Stimulated activated CD8-positive, alpha-beta memory T cell treated with anti-CD3 and anti-CD28 coated beads, Interleukin-15, amount 100 ng/mL, for 1 hour (primary cell): ENCODE measurements at places on chromosomes 7 and 10.

DNA sequence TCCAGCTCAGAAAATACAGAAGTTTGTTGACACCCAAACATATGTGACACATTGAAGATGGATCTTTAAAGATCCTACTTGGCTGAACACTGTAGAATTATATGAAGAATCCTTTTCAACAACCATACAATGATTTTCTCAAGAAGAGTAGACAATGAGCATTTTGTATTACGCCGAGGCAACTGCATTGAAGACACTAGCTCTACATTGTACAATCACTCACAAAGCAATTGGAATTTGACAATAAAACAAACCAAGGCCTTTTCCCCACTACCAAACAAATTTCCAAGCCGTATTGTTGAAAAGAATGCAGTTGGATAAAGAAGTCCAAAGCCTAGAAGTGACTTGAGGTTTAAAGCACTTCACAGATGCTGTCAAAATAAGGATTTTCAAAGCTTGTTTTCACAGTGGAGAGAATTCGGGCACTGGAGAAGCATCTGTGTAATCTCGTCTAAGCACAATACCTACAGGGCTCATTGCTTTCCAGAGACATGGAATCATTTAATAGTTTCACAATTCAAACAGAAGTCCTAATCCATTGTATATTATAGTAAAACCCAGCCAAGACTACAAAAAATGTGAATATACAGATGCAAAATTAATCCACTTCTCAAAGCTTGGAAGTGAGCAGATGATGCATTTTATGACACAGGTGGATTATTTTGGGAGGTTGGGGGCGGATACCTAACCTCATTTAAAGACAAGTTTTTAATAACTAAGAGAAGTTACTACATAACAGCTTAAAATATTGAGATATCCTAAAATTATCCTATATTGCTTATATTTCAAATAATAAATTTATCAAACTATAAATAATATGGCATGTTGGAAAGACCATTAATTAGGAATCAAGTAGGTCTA is 78.6 kb downstream of the SORCS1 start:
- no peak for DNase-seq

DNA sequence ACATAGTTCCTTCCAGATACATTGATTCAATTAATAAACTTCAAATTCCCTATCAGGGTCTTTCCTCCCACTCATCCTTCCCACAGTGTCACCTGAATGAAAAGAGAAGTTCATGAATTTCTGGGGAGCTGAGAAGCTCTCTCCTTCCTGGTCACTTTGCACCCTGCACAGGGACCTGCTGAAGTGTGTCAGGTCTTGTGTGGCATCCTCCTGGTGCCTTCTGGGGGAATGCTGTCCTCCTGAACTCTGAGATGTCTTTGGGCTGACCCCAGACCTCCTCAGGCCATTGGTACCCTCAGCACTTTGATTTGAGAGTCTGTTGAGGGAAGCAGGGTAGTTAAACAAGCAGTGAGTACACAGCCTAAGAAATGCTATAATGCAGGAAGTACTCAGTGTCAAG is 39.5 kb upstream of the ITGA8 start:
- DNase-seq: no peak

DNA sequence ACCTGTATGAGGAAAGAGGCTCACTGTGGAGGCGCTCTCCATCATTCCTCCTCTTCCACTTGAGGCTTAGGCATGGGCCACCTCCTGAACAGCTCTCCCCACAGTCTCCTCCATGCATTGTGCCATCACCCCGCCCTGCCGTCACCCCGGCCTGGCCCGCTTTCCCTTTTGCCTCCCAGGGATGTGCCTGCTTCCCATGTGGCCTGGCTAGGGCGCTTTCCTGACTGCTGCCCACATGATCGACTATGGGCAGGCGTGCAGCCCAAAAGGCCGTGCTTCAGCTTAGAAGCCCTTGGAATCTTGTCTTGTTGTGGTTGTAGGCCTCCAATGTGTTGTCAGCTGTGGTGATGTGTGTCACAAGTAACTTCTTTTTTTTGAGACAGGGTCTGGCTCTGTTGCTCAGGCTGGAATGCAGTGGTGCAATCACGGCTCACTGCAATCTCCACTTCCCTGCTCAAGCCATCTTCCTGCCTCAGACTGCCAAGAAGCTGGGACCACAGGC is 1.8 kb upstream of the ACTR3C start:
- no peak for DNase-seq

DNA sequence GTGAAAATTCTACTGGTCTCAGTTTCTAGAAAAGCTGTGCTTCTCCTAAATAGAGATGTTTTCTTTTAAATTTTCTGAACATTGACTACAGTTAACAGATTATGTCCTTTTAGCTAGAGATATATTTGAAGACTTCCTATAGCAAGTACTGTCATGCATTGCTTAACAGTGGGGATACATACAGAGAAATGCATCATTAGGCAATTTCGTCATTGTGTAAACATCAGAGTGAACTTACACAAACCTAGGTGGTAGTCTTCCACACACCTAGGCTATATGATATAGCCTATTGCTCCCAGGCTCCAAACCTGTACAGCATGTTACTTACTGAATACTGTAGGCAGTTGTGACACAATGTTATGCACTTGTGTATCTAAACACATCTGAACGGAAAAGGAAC is 28.5 kb downstream of the PIK3CG start:
- no peak for DNase-seq

DNA sequence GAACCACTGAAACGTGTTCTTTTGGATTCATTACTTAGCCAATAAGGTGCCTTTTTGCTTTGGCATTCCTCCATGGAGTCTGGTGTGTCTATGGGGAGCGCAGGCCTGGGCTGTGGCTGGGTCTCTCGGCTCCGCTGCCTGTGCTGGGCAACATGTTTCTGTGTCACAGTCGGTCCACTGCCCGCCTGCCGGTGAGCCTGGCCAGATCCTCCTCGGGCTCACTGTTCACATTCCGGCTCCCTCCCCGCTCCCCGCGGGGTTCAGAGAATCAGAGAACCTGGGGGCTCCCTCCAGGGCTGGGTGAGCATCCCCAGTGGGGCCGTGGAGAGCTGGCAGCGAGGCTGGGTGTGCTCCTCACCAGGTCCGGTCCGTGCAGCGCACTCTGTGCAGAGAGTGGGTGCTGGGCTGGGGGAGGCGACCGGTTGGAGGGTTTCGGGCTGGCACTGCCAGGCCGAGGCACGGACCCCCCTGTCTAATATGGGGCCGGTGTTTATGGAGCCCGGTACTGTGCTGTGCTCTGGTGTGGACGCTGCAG is 70.4 kb downstream of the INPP5A start:
- no peak for DNase-seq

- DNase-seq: no peak
Measured at GRCh38 chr7:123864436-123864835, 19.5 kb downstream of the HYAL4 start.

DNA sequence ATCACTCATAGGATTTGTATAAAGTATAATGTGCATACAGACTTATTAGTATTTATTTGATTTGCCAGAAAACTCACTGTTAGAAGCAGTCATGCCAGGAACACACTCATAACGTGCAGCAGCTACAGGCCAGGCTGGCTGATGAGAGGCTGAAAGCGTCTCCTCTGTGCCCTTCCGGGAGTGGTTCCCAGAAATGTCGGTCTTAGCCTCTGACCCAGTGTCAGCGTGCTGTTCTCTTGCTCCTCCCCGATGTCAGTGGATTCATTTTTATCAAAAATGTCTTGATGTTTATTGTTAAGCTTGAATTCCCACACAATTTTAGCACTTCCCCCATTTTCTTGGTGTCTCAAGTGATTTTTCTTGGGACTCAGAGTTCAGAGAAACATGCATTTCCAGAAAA is 33.3 kb upstream of the GARS1 start:
- no peak for DNase-seq

DNA sequence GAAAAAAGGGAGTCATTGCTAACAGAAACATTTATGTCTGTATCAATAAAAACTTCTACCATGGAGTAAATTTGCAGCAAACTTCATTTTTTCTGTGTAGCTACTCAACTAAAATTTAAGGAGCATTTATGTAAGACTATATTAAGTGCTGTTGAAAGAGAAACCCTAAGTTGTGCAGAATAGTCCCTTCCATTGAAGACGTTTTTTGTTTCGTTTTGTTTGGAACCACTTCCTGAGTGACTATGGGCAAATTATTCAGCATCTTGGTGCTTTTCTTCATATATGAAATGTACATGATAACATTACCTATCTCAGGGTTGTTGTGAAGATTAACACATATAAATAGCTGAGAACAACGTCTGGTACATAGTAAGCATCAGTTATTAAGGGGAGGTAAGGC is 24.3 kb downstream of the SEM1 start:
- DNase-seq: no peak

DNA sequence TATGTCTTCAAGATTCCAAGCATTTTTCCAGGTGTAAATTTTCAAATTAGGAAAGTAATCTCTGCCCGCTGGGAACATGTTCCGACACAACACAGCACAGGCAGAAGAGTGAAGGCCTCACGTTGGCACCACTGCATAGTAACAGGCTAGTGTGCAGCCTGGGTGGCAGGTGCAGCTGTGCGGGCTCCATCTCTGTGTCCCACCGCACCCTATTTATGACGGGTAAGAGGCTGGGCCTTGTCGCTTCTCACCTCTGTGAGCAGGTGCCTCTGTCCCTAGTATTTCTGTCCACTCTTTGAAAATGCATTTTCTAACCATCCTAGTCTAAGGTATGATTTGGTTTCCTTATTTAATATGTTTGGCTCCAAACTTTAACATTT is 24.1 kb downstream of the VIPR2 start:
- DNase-seq: no peak

DNA sequence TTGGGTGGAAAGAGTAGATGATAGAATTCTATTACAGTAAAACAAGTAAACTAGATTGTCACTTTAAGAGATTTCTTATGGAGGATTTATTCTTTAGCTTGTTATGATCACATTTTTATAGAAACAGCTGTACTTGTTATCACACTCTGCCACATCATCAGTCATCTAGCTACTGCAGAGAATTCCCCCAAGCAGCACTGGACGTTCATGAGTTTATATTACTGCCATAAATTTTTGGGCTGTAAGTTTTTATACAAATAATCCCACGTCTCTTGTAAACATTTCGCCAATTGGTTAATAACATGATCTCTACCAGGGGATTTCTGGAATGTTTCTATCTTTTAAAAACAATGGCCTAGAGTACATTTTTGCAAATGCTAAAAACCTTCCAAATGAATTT is 238.8 kb downstream of the POLR1F start:
- no peak for DNase-seq

DNA sequence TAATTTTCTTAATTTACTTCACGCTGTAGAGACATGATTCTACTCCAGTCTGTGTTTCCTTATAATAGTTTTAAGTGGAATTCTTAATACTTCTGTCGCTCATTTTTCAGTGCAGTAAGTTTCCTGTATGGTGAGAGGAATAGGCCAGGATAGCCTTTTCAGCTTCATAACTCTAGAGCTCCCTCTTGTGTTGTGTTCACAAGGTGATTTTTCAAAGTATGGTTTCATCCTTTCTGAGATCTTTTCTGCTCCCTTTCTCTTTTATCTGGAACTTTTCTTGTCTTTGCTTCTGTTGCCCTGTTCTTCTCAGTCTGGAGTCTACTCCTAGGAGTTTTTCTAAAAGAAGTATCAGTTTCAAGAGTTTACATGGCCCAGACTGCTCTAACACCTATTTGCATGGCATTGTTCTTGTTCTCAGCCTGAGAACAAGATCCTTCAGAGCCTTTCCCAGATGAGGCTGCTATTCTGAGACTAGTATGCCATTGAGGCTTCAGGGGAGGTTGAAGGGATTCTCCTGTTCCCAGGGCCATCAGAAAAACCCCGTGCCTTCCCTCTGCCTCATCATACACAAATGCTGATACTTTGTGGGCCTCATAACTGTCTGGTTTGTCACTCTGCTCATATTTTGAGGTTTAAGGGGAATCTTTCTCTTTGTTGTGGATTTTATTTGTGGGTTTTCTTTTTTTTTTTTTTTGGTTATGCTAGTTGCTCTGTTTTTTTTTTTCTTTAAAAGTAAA is 21.8 kb downstream of the NET1 start:
- no peak for DNase-seq

DNA sequence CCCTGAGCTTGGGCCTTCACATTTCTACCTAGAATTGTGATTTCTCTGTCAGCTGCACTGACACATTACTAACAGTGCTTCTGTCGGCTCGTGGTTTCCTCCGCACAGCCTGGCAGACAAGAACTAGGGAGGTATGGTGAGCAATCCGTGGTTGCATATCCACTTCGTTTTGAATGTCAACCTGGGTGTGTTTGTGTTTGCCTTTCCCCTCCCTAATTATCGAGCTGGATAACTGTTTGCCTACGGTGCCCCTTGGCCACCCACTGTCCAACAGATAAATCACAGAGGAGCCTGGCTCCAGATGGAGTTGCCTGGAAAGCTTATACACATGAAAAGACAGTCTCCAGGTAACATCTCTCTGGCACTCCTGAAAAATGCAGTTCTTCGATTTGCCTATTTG is 228.8 kb downstream of the TRIL start:
- no peak for DNase-seq

DNA sequence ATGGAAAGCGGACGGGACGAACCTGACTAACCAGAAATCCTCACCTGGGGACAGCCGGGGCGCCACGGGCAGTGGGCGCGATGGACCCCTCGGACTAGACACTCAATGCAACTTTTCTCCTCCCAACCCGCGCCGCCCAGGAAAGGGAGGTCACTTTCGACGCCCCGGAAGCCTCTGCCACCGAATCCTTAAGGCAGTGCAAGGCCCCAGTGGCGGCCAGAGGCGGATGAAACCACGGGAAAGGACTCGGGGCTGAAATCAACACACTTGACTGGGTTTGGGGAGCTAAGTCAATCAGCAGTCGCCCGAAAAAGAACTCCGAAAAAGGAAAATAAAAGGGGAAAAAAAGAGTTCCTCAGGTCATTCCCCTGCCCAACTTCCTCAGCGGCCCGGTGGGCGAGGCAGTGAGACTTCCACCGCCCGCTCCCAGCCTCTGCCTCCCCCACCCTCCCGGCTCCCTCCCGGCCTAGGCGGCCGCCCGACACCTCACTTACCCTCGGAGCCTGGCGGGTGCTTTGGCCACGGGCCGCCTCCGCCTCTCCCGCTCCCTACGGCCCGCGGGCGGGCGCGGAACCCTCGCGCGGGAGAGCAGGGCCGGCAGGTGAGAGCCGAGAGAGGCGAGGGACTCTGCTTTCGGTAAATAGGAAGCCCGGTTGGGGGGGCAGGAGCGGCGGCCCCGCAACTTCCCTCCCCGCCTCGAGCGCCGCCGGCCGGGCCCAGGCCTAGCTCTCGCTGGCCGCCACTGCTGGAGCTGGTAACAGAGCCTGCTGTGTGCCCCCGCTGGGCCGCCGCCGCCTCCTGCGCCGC is 518 bp downstream of the WAPL start:
- DNase-seq: no peak

- no peak for DNase-seq
Measured at GRCh38 chr7:36312064-36312914, 77.4 kb upstream of the ANLN start.

- no peak for DNase-seq
Measured at GRCh38 chr7:72504061-72504706, 92.0 kb upstream of the CALN1 start.

DNA sequence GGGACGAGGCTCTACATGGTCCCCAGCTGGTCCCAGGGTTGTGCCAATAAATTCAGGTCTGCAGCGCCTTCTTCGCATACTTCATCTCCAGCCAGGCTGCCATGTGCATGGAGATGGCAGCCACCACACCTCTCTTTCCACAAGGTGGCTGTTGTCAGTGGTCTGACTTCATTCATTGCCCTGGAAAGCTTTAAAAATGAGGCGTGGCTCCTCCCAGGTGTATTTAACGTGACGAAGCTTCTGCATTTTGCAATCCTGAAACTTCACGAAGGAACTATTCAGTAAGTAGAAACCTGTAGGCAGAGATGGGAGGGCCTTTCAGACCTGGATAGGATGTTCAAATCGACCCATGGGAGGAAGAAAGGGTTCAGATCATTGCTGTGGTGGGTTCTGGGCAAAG is 53.7 kb downstream of the PFKFB3 start:
- DNase-seq: no peak

GRCh38 chr7:47128700-47129099 is 453.2 kb downstream of the TNS3 start:
- no peak for DNase-seq
